ENCODE measurements at places on chromosomes 13 and 19. TPM values are rescaled to one million over a fixed set of nuclear protein-coding genes. Genes with fewer than 3 reads are reported as not detected.

FOXA3 gene
- not detected for total RNA-seq

GRCh38 chr13:73715114-73715910 is 418.9 kb downstream of the KLF12 start:
- DNase-seq = no peak

DNA sequence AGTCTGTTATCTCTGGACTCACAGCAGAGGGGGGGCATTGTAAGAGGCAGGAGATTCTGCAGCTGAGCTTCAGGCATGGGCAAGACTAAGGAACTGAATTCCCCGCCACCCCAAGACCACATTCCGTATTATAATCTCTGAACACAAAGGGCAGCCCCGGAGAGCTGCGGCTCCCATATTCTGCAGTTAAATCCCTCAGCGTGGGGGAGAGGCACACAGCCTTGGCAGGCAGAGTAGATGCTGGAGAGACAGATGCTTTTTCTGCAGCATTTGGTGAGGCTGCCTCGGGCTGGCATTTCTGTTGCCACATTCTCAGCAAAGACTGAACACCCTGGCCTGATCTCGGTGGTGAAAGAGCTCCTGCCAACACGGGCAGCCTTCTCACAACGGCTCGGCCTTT is 12.9 kb downstream of the CHAF1A start:
- no peak for DNase-seq

GRCh38 chr13:51330791-51331190 is 8.7 kb upstream of the SERPINE3 start:
- no peak for DNase-seq

GRCh38 chr19:10817291-10818038 is 18.5 kb downstream of the TMED1 start:
- peak; percentile 65 for DNase-seq

CDX2 gene
- total RNA-seq = not detected

DNA sequence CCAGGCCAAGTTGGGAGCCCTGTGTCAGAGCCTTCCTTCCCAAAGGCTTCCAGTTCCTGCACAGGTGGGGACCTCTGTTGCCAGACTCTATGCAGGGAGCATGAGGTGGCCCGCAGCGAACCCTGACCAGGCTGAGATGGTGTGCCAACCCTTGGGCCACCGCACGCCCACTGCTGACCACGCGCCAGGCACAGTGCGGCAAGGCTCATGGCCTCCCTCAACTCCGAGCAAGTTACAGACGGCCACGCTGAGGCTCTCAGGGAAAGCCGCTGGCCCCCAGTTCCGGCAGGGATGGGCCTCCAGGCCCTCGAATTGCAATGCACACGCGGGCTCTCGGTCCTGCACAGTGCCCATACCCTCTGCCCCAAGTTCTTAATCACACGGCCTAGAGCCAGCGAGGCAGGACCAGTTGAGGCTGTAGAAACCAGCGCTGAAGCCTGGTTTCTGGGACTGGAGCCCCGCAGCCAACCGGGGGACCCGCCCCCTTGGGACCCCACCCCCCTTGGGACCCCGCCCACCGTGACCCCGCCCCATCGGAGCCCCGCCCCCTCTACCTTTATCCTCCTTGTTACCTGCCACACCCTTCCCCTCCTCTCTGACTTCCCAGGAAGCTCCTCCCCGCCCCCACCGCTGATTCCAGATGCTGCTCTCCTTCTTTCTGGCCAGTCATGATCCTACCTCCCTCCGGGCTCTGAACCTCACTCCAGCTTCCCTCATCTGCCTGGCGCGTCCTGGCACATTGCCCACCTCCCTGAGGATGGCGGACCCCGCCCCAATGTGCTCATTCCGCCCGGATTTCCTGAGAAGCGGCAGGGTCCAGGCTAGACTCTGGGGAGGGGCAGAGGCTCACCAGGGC is 6.0 kb downstream of the PEX11G start:
- DNase-seq = peak; percentile 76

- no peak for DNase-seq
Observed at GRCh38 chr13:109481040-109481439, 305.3 kb downstream of the IRS2 start.
